GM23338 (cell line): ENCODE measurements at places on chromosomes 1 and 21. TPM values are rescaled to one million over a fixed set of nuclear protein-coding genes. Genes with fewer than 3 reads are reported as not detected.

TTC22 gene
- total RNA-seq: 1.7 and 2.5 TPM in 2 replicates

- no peak overlapping the region for H3K27ac ChIP-seq
- no peak overlapping the region for H3K4me3 ChIP-seq
- no peak for DNase-seq
- H3K27me3 ChIP-seq: no peaks in the 10 kb centered on the region
Measured at GRCh38 chr1:226960256-226960655, 20.2 kb downstream of the COQ8A start.

GRCh38 chr1:54332781-54333585 is 73.2 kb downstream of the SSBP3 start:
- peak overlapping the region; percentile 90 for H3K27ac ChIP-seq
- H3K27me3 ChIP-seq: no peaks in the 10 kb centered on the region
- H3K36me3 ChIP-seq: no peaks in the 10 kb centered on the region
- DNase-seq: no peak
- peaks cover 91% of the 10 kb centered on the region for H3K4me1 ChIP-seq
- H3K4me3 ChIP-seq: no peak overlapping the region

- 0 out of 2 replicates have a peak, but pooled peaks cover under 1% of the 10 kb centered on the region for H3K36me3 ChIP-seq
- no peaks in the 10 kb centered on the region for H3K27me3 ChIP-seq
- H3K27ac ChIP-seq: no peak overlapping the region
- H3K4me3 ChIP-seq: no peak overlapping the region
Measured at GRCh38 chr1:246215510-246215903, 291.6 kb downstream of the SMYD3 start.

DNA sequence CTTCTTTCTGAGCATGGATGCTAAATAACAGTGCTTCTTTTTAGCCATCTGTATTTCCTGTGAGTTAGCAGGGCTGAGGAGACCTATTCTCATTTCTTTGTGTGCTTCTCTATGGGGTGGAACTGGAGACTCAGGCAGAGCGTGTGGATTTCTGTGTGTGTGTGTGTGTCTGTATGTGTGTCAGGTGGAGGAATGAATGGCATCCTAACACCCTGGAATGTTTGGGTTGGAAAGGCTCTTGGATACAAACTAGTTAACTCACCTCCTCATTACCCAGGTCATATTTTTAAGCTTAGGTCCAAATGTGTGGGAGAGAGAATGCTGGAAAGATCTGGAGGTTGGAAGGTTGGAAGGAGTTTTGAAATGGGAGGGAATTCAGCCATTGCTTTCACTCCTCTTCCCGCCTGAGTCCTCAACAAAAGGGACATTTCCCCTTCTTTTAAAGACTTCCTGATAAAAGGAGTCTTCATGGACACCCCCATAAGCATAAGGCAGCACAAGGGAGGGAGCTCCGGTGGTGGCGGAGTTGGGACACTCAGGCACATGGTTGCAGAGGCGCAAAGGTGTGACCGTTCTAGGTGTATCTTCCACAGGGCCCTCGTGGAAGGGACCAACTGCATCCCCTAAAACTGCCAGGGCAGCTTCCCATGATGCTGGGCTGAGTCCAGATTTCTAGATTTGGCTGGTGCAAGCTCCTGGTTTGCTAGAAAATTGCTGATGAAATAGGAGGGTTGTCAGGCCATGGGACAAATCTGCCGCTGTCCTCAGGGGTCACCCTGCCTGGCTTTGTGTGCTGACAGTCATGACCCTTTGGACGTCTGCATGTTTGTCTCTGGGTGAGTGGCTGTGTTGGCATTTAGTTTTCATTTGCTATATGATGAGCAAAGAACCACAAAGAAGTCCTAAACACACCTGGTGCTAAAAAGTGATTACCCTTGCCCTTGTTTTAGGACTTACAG is 37.6 kb downstream of the MTARC1 start:
- no peaks in the 10 kb centered on the region for H3K27me3 ChIP-seq
- no peak overlapping the region for H3K27ac ChIP-seq
- DNase-seq: peak; percentile 20
- no peaks in the 10 kb centered on the region for H3K4me1 ChIP-seq
- no peak overlapping the region for H3K4me3 ChIP-seq
- no peaks in the 10 kb centered on the region for H3K36me3 ChIP-seq

GRCh38 chr1:113808450-113809195 is 3.7 kb downstream of the RSBN1 start:
- DNase-seq: no peak
- no peaks in the 10 kb centered on the region for H3K27me3 ChIP-seq
- peaks cover 20% of the 10 kb centered on the region for H3K4me1 ChIP-seq
- H3K36me3 ChIP-seq: no peaks in the 10 kb centered on the region
- no peak overlapping the region for H3K27ac ChIP-seq
- H3K4me3 ChIP-seq: no peak overlapping the region

DNA sequence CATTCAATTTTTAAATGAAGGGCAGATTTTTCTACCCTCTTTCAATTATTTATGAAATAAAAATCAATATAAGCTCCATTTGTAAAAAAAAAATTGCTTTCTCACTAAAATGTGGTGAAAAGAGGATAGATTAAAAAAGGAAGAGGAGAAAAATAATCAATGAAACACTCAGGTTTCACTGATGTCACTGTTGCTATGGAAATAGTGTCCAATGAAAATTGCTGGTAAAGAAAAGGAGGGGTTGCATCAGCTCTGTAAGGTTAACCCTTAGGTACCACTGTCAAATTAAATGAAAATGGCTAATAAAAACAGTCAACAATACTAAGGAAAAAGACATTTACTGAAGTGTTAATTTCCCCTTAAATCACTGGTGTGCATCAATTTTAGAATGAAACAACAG is 91.6 kb upstream of the TTC39A start:
- H3K4me3 ChIP-seq: peak overlapping the region; percentile 47
- H3K4me1 ChIP-seq: peaks cover 9% of the 10 kb centered on the region; the same call in 1 of the 2 replicates
- peak overlapping the region; percentile 82; the same call in 1 of the 2 replicates for H3K27ac ChIP-seq

- H3K4me3 ChIP-seq: no peak overlapping the region
- no peaks in the 10 kb centered on the region for H3K36me3 ChIP-seq
- no peak for DNase-seq
- no peak overlapping the region for H3K27ac ChIP-seq
Measured at GRCh38 chr1:57696043-57696442, 272.2 kb upstream of the DAB1 start.
